Fibroblast of skin of back (primary cell): ENCODE measurements at places on chromosomes 3 and 15.
A peak's percentile ranks its signal among the peaks of the same experiment; 100 is the strongest.

- DNase-seq: no peak
Measured at GRCh38 chr15:77564938-77565337, 67.8 kb downstream of the LINGO1 start.

- DNase-seq: no peak
Measured at GRCh38 chr3:77142578-77142977, 102.7 kb downstream of the ROBO2 start.

DNA sequence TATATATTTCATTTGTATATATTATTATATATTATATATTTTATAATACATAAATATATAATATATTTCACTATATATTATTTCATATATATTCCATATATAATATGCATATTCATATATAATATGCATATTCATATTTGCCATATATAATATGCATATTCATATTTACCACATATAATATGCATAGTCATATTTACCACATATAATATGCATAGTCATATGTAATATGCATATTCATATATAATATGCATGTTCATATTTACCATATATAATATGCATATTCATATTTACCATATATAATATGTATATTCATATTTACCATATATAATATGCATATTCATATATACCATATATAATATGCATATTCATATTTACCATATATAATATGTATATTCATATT is 51.2 kb upstream of the GATA2 start:
- DNase-seq: no peak

DNA sequence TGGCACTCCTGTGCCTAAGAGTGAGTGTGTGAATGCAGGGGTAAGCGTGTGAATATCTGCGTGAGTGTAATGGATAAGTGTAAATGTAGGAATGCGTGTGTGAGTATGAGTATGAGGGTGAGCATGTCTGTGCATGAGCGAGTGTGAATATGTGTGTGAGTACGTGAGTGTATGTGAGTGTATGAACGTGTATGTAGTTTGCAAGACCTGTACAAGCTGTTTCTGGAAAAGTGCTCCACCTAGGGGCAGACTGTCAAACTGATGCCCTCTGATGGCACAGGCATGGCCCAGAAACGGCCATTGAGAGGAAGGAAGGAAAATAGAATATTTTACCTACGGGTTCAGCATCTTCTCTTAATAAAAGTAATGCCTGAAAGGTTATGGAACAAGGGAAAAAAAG is 24.4 kb upstream of the FRMD4B start:
- DNase-seq: peak; percentile 72

GRCh38 chr15:93974804-93975481 is 256.4 kb upstream of the MCTP2 start:
- DNase-seq: peak; percentile 48

DNA sequence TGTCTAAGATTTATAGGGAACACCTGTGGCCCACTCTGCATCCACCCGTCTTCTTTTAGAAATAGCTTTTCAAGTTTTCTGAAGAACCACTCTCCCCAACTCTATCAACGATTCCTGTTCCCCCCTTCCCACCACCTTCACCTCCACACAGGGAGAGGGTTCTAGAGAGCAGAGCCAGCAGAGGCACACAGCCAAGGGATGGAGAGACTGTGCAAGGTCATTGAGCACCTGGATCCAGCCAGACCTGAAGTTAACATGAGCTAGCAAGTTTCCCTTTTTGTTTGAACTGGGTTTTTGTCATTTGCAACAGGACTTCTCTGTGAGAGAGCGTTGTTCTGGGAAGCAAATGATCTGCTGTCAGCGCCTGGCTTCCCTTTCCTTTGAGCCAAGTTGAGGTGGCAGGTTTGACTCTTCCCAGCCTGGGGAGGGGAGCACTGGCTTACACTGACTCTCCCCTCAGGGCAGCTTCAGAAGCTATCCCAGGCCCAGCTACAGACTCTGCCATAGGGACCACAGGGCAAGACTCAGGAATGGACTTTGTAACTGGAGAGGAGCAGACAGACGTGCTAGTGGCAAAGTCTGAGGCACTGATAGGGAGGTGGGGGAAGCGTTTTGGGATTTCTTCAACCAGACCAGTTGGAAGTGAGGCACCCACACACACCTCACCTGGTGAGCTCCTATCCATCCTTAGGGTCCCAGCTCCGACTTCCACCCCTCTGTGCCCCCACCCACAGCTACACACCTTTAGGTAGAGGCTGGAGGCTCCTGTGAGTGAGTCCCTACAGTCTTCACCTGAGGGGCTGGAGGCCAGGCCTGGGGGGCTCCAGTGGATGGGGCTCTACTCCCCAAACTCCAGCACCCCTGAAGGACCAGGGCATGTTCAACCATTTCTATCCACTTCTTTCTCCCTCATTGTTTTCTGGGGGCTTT is 19.4 kb upstream of the PLXNA1 start:
- no peak for DNase-seq

GRCh38 chr3:115861166-115861733 is 237.9 kb downstream of the GAP43 start:
- DNase-seq: no peak
